Mammary epithelial cell (primary cell): ENCODE measurements at places on chromosomes 1 and 21. TPM values are rescaled to one million over a fixed set of nuclear protein-coding genes. Genes with fewer than 3 reads are reported as not detected.

- DNase-seq, result no peak
These were observed 329.7 kb upstream of the SNX7 start for GRCh38 chr1:98331718-98332311.

DNA sequence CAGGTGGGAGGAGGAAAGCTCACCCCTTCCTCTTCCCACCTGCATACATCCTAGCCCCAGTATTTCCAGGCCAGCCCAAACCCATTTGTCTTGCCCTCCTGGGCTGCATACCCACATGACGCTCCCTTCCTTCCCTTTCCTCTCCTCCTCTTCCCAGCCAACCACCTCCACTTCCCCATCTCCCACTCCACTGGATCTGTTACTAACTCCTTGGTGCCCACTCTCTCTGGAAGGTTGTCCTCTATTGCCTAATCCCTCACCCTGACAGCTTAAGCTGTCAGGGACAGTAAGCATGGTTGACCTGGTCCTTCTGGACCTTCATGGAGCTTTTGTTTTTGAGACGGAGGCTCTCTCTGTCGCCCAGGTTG is 23.0 kb upstream of the SYNC start:
- no peak for DNase-seq

- no peak for DNase-seq
These were observed 44.7 kb downstream of the MSH4 start for GRCh38 chr1:75841421-75841820.

- peak; percentile 37 for DNase-seq
These were observed 1.2 kb upstream of the PTTG1IP start for GRCh38 chr21:44874497-44875315.

GRCh38 chr1:219771080-219771479 is 157.3 kb downstream of the SLC30A10 start:
- DNase-seq, result peak; percentile 95

- no peak for DNase-seq
These were observed 652.5 kb downstream of the KIF26B start for GRCh38 chr1:245807306-245807705.

DNA sequence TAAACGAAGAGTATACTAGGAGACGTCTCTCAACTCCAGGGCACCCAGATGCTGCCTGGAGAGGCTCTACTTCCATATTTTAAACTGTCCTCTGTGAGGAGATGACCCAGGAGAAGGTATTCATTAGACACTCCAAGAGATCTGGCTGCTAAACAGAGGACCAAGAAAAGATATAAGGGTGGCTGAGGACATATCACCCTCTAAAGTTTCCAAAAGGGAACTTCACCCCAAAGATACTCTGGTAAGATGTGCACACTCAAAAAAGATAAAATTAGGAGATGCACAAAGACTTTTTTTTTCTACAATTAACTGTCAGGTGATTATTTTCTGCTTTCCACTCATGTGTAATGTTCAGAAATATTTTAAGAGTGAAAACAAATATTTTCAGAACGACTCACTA is 1.4 kb downstream of the ZNF670 start:
- DNase-seq, result no peak

GRCh38 chr1:14263671-14264070 is 334.8 kb upstream of the KAZN start:
- DNase-seq, result no peak

DNA sequence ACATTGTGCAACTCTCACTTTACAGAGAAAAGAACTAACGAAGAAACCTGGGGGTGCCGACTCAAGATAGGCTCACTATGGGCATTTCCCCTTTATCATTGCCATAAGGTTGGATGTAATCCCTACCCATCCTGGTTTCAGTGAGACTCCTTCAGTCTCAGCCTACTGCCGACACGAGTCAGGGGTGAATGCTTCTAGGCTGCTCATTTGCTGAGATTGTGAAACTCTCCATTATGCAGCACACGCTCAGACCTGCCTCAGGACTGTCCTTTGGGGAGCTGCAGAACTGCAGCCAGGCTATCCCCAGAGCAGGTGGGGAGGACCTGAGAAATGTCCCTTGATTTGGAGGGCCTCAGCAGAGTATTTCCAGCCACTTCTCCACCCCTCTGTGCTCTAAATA is 22.2 kb downstream of the TSHB start:
- DNase-seq, result peak; percentile 90

DNA sequence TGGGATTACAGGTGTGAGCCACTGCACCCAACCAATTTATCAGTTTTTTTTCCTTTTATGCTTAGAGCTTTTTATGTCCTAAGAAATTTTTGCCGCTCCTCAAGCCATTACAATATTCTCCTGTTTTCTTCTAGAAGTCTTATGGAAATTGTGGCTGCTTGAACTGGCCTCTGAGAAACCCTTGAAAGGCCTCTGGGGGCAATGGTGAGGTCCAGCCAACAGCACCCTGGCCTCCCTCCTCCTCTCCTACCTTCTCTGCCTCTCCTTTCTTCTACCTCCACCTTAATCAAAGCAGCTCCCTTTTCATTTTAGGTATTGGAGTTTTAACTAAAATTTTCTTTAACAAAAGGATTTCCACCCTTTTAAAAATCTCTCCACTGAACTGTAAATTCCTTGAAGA is 24.5 kb upstream of the RGS16 start:
- no peak for DNase-seq

DNA sequence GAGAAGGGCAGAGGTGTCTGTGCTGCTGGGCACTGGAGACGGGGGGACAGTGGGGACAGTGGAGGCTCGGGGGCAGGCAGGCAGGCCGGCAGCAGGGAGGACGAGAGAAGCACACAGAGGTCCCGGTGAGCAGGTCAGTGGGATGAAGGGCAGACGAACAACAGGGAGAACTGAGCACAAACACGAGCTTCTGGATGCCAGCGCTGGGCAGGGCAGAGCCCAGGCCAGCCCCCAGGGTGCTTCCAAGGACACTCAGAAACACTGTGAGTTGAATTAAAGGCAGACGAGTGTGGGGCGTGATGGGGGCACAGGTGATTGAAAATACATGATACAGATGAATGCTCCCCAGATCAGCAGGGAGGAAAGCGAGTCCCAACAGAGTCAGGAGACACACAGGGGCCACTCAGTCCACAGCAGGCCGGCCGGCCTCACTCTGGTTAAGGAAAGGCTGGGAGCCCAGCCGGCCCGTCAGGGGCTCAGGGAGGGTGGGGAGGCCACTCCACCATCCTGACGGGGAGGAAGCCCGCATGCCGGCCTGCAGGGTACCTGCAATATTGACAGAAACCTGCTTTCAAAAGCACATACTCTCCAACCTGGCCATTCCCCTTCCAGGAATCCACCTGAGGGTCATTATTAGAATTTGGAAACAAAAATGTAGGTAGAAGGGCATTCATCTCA is 14.1 kb downstream of the SLC19A1 start:
- no peak for DNase-seq

DNA sequence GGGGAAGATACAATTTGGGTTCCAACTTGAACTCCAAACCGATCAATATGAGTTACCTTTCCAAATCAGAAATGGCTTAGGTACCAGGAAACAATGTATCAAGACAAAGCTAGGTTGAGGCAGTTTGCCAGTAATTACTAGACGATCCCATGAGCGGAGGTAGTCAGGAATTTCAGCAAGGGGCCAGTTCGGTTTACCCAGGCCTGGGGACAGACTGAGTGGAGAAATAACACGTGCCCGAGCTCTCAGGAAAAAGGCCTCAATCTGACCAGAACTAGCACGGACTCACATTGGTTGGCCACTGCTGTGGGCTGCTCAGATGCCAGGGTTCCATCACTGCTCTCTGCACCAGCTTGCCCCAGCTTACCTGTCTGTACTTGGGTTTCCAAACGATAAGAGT is 15.3 kb downstream of the CLSTN1 start:
- no peak for DNase-seq

DNA sequence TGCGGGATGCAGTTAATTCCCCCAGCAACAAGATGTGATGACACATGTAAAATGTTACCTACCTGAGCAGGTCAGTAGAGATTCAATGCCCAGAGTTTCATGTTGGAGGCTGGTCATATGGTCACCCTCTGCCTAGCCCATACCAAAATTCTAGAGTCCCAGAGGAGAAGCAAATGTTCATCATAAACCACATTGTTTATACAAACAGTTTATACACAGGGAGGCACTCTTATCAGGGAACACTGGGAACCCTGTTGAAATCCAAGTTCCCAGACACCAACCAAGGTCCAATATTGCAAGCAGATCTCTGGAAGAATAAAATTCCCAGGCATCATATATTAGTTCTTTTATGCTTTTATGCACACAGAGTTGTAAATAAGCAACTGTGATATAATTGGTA is 10.5 kb downstream of the HAO2 start:
- no peak for DNase-seq

DNA sequence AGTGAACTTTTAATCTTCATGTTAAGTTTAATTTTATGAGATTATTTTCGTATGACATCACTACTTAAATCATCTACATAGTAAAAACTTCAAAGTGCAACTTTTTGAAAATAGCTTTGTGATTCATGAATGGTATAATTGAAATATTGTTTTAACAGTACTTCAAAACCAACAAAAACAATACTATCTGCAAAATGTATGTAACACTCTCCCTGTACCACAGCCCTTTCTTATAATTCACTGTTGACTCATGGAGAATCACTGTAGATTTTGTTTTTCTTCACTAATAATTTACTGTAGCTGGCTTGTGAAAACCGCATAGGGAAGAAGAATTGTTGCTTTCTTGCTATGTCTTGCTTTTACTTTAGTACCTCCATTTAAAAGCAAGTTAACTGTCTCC is 301.4 kb upstream of the ADAMTS5 start:
- DNase-seq, result peak; percentile 70

DNA sequence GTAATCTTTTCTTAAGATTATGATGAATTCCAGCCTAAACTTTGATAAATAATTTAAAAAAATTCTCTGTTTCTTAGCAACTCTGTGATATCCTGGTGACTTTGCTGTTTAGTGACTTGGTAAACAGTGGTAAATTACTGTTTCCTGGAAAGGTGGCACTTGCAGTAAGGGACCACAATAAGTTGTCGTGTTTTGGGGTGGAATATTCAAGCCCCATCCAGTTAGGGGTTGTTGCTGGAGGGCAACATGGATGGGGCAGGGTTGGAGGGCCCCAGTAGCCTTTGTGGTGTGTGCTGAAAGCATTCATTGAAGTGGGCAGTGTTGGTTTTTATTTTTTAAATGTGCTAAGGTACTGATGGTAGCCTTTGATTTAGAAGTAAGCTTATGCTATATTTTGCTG is 30.3 kb downstream of the PRDM2 start:
- no peak for DNase-seq

DNA sequence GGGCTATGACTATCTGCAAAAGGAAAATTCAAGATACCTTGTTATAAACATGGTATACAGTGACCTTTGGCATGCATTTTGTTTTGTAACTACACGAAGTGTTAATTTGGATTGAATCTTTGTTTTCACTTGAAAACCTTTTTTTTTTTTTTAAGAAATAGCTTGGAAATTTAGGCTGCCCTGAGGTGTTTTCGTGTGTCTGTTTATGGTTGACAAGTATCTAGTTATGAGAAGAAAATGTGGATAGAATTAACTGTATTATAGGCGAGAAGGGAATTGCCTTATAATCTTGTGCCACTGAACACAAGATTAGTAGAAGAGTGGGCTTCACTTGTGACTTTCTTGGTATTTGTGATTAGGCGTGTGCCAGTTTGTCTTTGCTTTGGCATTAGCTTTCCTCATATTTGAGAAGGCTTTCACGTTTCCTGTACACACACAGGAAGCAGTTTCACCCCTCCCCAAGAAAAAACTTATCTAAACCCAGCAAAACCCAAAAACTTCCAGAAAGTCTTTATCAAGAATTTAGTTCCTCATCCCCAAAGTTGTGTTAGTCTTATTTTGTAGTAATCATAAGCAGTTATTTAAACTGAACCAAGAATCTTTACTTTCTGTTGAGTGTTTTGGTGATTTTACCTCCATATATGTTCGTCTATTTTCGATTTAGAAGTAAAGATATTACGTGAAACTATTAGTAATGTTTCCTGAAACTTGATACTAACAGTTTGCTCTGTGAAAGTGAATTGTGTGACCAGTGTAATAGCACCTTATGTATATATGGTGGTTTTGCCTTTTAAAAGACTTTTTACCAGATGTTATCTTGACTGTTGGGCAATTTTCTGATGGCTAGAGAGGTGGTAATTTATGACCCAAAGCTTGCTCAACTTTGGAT is 3.8 kb downstream of the DYRK1A start:
- DNase-seq, result peak; percentile 67

DNA sequence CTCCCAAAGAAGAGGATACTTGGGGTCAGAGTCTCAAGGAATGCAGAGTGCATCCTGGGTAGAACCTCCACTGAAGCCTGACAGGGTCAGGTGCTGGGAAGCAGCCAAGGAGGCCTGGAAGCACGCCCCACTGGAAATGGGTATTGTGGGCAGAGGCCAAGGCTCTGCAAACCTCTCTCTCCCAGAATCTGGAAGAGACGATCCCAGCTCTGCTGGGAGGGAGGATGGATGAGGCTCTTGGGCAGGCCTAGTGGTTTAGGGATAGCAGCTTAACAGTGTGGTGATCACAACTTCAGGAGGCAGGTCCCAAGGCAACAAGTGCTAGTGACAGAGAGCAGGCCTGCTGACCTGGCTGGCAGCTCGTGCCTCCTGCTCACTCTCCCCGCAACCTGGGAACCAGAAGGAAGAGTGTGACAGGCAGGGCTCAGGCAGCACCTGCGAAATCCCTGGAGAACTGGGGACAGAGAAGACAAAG is 641.0 kb downstream of the PLPP3 start:
- DNase-seq, result no peak

DNA sequence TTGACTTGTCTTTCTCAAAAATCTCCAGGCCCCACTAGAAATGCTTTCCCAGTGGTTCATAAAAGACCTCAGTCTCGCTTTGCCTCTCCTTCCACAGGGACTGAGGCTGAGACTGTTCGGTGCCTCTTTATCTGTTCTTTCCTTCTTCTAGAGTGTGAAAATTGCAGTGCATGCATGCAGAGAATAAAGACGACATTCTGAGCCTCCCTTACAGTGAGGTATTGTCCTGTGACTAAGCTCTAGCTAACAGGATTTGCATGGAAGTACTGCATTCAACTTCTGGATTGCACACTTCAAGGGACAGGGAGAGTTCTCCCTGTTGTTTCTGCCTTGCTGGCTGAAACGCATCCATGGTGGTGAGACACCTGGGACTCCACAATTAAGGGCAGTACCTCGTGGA is 69.1 kb downstream of the COLGALT2 start:
- no peak for DNase-seq

- DNase-seq, result no peak
These were observed 49.3 kb downstream of the TGFB2 start for GRCh38 chr1:218394416-218394815.

C2CD2 gene
- 21.5 and 29.1 TPM in 2 replicates for total RNA-seq

ST6GALNAC5 gene
- total RNA-seq, result 0.88 and 1.1 TPM in 2 replicates

BLACAT1 gene
- 1.5 and 1.6 TPM in 2 replicates for total RNA-seq

NFIA gene
- total RNA-seq, result 33.2 and 34.3 TPM in 2 replicates

BTBD8 gene
- total RNA-seq, result 2.3 TPM in 2 replicates

UTS2 gene
- total RNA-seq, result not detected

AMY1B gene
- total RNA-seq, result not detected in 2 replicates

ADORA3 gene
- not detected in 2 replicates for total RNA-seq

CD84 gene
- total RNA-seq, result not detected

RIPK4 gene
- total RNA-seq, result 83.9 TPM

TAS1R1 gene
- 0.09 TPM in 1 of 2 replicates, not detected in the other for total RNA-seq

SPRR2G gene
- not detected for total RNA-seq

SPRR3 gene
- total RNA-seq, result not detected
